Calu3 (cell line): ENCODE measurements at places on chromosomes 3 and 15. TPM values are rescaled to one million over a fixed set of nuclear protein-coding genes. Genes with fewer than 3 reads are reported as not detected.

Gene HESX1
- total RNA-seq, result 0.78 and 0.91 TPM in 2 replicates

Gene SLC12A1
- not detected in 2 replicates for total RNA-seq

DNA sequence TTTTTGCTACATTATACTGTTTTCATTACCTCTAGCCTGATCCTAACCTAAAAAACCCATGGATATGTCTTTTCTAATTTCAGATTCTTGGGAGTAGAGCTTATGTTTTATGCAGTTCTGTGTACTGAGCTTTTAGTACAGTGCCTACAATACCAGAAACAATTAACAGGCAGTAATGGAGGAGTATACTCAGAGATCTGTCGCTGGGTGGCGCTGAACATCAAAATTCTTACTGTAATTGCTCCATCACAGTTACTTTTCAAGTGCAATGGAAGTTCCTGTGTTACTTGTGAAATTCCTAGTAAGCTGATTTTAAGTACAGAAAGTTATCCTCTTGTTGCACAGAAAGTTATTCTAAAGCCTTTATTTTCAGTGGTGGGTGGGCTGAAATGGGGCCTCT is 66.9 kb downstream of the RNF13 start:
- DNase-seq, result peak; percentile 67
- no peak overlapping the region for H3K4me3 ChIP-seq
- peaks cover 4% of the 10 kb centered on the region for H3K4me1 ChIP-seq
- H3K36me3 ChIP-seq, result peaks cover 5% of the 10 kb centered on the region

DNA sequence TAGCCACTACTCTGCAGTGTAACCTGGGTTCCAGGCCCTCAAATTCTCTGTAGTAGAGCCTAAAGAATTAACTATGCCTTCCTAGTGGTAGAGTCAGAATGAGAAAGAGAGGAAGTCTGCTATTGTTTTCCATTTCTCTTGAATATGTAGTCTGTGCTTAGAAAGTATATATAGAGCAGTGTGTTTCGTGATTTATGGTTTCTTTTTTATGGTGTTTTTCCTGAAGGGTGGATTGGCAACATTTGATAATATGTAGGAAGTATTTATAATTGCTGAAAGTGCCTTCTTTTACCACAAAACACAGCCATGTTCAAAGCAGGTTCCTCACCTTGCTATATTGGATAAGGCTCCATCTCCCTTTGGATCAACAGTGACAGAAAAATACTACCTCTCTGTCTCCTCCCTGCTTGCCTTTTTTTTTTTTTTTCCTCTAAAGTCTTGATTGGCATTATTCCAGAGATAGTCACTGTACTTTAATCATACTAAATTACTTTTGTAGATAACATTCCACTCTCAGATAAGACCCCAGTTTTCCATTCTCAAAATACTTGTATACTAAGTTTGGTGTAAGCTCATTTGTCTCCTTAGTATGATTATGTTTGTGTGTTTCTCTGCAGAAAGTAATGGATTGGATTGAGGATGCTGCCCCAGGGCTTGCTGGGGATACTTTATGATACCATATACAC is 47.8 kb downstream of the IQGAP1 start:
- H3K4me3 ChIP-seq, result no peak overlapping the region
- H3K4me1 ChIP-seq, result peaks cover 21% of the 10 kb centered on the region
- peaks cover 18% of the 10 kb centered on the region for H3K36me3 ChIP-seq
- no peak overlapping the region for H3K27ac ChIP-seq

- peak within 1 kb of the TSS; percentile 90 for H3K27ac ChIP-seq
- DNase-seq, result peak; percentile 94
- peaks cover 4% of the 10 kb centered on the region for H3K36me3 ChIP-seq
Observed at GRCh38 chr3:57060089-57060821, at the start of gene SPATA12. Gene SPATA12 (plus strand): TSS chr3:57060664. CDS start chr3:57073695, 13,031 bp downstream.
